ENCODE measurements at places on chromosomes 7 and 10.

GRCh38 chr7:20681258-20681882 lies 65.9 kb downstream of the ABCB5 start:
- no peak for DNase-seq

DNA sequence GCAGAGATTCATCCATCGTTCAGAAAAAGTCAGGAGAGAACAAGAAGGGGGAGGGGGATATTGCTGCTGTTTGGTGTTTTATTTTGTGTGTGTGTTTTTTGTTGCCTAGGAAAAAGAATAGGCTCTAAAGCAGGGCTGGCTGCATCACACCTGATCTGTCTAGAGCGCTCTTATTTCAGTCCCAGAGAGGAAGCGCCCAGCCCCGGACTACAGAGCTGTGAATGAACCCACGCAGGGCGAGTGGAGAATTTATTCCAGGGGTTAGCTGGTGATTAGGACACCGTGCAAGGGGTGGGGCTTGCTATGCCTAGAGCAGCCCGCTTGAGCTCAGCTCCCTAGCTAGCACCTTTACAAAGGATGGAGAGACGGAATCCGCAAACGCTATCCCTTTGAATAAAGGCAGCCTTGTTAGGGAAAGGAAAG lies 621 bp upstream of the FAM13C start:
- DNase-seq: peak; percentile 82

- DNase-seq: no peak
Observed at GRCh38 chr7:31991846-31992245, 78.4 kb downstream of the PDE1C start.

- no peak for DNase-seq
Observed at GRCh38 chr10:129939416-129940275, 24.4 kb downstream of the EBF3 start.

GRCh38 chr10:79078367-79079053 lies 9.7 kb downstream of the ZMIZ1 start:
- no peak for DNase-seq

DNA sequence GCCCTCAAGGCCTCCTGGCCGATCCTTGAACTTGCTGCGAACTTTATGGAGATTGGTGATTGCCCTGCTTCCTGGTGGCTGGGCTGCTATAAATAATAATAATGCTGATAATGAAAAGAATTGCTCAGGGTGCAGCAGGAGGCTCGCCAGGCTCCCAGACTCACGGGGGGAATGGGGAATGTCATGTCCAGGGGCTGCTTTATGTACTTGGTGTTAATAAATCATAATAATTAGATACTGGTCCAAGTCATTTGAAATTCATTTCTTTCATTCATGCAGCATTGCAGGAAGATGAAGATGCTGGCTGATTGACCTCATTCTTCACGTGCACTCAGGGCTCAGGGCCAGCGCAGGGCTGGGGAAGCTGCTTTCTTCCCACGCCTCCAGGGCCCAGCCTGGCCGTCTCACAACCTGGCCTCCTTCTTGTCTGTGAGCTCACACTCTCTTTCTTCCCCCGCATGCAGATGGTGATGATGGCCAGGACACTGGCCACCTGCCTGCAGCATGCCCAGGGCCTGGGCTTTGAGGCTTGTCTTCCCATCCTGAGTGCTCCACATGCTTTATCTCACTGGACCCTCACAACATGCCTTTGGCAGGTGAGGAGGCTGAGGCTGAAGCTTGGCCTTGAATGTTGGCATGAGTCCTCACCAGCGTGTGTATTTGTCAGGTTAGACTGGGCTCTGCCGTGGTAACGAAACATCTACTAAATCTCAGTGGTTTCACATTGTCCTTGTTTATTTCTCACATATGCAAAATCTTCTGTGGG lies 138.4 kb upstream of the TNS3 start:
- peak; percentile 63 for DNase-seq

DNA sequence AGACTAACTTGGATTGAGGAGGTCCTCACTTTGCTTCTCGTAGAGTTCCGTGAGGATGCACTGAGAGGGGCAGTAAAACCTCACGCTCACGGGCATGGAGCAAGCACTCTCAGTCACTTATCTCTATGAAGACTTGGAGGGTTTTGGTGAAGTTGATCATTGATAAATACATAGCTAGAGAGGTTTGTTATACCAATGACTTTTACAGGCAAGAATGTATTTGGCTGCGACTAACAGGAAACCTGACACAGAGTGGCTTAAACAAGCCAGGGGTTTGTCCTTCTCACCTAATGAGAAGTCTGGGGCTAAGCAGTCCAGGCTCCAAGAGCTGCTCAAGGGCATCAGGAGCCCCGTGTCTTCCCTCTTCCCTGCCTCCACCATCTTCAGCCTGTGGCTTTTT lies 6.1 kb downstream of the BICC1 start:
- no peak for DNase-seq

GRCh38 chr10:91415816-91416215 lies 5.7 kb downstream of the HECTD2 start:
- no peak for DNase-seq

DNA sequence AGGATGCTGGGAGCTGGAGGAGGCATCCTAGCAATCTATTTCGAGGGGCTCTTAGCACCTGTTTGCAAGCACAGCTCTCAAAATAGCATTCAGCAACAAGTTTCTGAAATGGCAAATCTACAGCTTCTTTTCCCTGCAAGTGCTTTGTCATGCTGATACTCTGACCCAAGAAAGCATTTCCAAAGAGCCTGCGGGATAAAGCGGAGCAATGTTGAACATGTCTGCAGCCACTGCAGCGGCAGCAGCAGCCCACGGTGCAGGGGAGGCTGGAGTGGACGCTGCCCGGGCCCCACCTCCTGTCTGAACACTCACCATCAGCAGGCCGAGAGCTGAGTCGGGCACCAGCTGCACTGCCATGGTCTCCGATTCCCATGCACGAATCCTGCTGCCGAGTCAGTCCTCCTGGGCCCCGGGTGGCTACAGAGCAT lies 964 bp downstream of the FRMD4A start:
- peak; percentile 66 for DNase-seq

DNA sequence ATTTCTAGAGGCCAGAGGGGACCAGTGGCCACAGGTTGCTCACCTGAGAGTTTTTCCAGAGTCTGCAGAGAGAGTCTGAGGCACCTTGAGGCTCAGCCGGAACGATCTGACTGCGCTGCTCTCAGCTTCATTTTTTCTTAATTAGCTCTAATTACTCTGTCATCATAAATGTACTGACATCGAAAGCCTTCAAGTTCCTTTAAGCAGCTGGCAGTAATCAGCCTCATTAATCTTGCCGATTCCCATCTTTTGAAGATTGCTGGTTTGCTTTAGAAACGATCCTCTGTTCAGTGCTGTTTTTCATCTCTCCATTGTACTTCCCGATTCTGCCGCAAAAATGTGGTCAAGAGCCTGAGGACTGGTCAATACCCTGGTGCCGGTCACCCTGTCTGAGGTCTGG lies 454.7 kb downstream of the TYW1 start:
- DNase-seq: no peak

DNA sequence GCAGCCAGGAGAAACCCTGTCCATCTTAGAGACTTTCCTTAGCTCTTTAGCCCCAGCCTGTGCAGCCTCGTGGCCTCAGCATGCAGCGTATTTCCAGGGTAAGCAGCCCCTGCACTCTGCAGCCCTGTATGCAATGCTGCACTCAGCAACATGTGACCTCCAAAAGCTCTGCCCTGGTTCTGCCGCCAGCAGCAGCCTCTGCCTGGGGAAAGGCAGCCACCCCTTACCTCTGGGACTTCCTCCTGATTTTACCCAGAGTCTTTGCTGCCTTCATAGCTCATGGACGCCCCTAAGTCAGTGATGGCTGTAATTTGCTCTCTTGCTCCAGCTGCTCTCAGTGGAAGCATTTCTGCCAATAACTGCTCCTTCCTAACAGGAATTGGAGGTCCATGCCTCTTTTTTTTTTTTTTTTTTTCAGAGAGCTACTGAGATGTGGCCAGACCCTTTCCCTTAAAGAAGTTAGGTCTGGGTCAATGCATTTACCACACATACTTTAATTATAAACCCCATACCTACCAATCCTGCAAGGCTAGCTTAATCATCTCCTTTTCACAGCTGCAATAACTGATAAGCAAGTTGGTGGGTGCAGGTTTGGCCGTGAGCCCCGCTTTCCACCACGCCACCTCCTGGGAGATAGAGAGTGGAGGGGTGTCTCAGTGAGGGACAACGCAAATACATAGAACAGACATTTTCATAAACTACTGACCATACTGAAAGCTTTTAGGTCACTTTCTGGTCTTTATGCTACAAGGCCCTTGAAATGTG lies 71.7 kb downstream of the RAMP3 start:
- DNase-seq: peak; percentile 54

DNA sequence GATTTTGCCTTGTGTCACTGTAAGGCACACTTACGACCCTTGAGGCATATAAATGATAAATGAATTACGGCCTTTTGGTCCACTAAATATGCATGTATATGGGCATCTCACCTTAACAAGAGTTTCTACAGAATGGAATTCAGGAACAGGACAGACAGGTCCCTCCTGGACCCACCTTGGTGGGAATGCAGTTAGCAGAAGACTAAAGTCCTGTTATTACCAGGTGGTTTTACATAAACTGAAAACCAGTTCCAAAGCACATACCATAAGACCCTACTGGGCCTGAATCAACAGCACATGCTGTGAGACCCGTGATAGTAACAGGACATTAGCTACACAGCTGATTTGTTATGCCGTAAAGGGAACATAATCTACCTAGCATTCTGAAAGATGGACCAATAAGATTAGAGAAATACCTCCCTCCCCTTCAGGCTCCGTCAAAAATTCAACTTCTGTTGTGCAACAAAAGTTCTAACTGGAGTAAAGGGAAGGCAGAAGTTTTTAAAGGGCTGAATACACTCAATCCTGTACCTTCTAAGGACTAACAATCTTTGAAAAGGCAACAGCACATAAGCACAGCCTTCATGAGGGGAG lies 24.0 kb downstream of the LAMB1 start:
- no peak for DNase-seq

GRCh38 chr10:103720328-103720963 lies 134.9 kb downstream of the SH3PXD2A start:
- DNase-seq: no peak

DNA sequence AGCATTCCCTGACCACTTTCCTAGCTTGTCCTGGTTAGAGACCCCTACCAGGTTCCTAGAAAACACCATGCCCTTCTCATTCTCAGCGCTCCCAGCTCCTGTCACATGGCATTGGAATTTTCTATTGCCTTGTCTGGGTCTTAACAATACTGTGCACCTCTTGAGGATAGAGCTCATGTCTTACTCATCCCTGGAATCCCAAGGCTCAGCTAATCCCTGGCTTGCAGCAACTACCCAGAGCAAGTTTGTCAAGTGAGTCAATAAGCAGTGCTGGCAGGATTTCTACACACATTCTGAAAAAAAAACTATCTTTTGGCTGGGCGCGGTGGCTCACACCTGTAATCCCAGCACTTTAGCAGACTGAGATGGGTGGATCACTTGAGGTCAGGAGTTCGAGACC lies 11.7 kb upstream of the PRDX3 start:
- no peak for DNase-seq

DNA sequence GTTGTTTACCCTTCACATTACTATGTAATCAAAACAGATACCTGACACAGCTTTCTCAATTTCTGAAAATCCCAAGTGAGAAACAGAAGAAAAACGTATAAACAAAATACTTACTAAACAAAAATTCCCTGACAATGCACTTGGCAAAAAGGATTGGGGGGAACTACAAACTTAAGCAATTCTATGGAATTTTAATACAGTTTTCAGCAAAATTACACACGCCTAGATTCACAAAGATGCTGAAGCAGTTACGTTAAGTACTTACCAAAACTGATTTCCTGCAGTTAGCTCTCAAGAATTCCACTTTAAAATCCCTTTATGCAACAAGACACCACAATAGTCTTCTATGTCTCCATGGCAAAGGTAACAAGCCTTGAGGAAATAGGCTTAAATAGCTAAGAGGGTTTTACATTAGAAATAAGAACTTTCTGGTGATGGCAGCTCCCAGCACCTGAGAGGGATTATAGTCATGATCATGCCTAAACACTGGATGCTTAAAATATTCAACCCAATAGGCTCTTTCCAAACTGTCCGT lies 10.8 kb downstream of the TOMM7 start:
- no peak for DNase-seq

GRCh38 chr10:59894114-59894513 lies 12.2 kb downstream of the CCDC6 start:
- DNase-seq: no peak

DNA sequence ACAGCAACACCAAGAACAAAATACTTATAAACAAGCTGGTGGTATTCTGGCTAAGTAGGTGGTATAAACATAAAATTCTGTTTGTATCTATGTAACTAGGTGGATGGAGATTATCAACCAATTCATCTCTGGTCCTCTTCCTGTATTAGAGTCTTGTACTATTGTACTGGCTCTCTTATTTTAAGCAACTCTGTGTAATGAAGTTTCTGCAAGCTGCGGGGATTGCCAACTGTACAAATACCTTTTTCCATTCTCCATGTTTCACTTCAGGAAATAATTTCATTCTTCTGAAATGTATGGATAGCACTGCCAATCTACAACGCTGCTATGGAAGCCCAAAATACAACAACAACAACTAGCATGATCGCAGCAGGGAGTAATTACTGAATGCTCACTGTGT lies 44.8 kb downstream of the JAZF1 start:
- DNase-seq: no peak

DNA sequence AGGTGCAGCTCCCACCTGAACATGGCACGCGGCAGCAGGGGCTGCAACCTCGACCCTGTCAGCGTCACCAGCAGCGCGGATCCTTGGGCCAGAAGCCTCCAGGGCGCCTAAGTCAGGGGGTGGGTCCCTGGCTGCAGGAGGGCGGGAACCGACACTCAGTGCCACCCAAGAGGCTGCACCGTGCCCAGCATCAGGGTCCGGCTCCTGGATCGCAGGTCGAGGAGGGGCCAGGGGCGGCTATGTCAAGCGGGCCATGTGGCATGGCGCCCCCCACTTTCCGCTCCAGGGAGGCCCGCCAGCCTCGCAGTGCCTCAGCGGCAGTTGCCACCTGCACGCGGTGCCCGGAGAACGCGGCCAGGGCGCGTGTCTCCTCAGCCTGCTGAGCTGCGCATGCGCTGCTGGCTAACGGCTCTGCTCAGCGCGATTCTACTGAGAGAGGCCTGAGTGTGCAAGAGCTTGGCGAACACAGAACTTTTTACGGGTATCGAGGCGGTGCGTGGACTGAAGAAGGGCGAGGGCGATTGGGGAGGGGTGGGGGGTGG lies at the start of gene ANKRD30A:
Gene ANKRD30A (plus strand): TSS at position 408 of the 542 bp plus-strand sequence. CDS start 190 bp downstream, outside the sequence.
- no peak for DNase-seq

GRCh38 chr7:102843850-102844249 lies 69.0 kb upstream of the LRRC17 start:
- DNase-seq: no peak

GRCh38 chr7:37289367-37289766 lies 159.3 kb downstream of the ELMO1 start:
- no peak for DNase-seq
